ENCODE measurements at places on chromosomes 5 and 9. TPM values are rescaled to one million over a fixed set of nuclear protein-coding genes. Genes with fewer than 3 reads are reported as not detected.

DNA sequence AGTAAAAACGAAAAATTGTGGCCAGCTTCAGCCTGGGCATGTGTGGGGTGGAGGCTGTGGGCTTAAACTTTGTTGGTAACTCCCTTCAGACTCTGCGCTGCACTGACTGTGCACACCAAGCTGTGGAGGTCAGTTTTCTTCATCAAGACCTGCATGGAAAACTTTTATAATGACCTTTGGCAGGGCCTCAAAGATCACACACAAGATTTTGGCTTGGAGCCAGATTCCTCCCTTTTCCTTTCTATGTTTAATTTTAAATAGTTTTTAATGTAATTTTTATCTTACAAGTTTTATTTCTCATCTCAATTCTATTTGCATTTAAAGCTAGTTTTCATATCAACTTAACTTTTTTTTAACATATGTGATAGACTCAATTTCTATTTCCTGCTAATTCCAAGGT is 1211.1 kb upstream of the CDH18 start:
- no peaks in the 10 kb centered on the region for H3K36me3 ChIP-seq
- no peak overlapping the region for H3K27ac ChIP-seq
- no peaks in the 10 kb centered on the region for H3K4me1 ChIP-seq

- no peaks in the 10 kb centered on the region for H3K36me3 ChIP-seq
- no peak overlapping the region for H3K27ac ChIP-seq
- no peak overlapping the region for H3K4me3 ChIP-seq
- no peaks in the 10 kb centered on the region for H3K27me3 ChIP-seq
- DNase-seq = no peak
These were observed 2.1 kb upstream of the CAMLG start for GRCh38 chr5:134736173-134736812.

- peaks cover 4% of the 10 kb centered on the region for H3K4me1 ChIP-seq
- no peak for DNase-seq
- no peak overlapping the region for H3K4me3 ChIP-seq
- H3K27me3 ChIP-seq = no peaks in the 10 kb centered on the region
- H3K27ac ChIP-seq = no peak overlapping the region
These were observed 64.6 kb downstream of the ADAMTS12 start for GRCh38 chr5:33827018-33827707.

The APBA1 gene
- 1.1 TPM for total RNA-seq

DNA sequence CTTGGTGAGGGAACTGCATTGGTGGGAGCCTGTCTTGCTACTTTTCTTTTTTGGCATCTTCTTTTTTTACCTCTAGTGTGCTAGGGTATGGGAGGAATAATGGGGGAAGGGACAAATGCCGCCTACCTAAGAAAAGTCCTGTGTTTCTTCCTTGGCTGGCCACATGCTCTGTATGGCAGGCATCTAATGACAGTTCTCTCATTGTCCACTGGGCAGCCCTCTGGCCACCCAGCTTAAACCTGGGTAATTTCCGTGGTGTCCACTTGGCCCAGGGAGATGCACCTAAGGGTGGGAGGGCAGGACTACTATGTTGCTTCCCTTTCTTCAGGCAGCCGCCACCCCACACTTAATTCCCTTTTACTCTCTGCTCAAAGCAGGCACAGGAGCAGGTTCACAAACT is 173.1 kb downstream of the YTHDC2 start:
- no peaks in the 10 kb centered on the region for H3K36me3 ChIP-seq
- no peak overlapping the region for H3K27ac ChIP-seq
- H3K27me3 ChIP-seq = no peaks in the 10 kb centered on the region
- no peak for DNase-seq
- no peak overlapping the region for H3K4me3 ChIP-seq

The ACTBL2 gene
- not detected for total RNA-seq

The ARID3C gene
- total RNA-seq = not detected
